ENCODE measurements at places on chromosomes 11 and 22.

DNA sequence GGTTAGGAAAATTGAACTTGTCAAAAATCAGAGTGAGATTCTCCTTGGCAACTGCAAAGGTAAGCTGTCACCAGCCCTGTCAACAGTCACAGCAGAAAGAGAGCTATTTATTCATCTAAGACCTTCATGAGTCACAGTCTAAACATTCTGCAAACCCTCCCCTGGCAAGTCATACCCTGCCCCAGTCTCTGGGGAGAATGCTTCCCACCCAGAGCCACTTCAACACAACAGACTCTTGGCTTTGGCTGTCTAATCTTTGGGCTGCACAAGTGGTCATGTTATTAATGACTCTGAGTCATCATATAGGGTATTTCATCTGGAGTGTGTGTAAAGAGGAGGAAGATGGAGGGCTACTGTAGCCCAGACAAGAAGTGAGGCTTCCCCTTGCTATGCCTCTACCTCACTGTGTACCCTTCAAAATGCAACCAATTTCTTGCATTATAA is 153.4 kb downstream of the CCDC34 start:
- peak; percentile 95 for DNase-seq

GRCh38 chr11:995044-995751 is 41.3 kb downstream of the MUC6 start:
- no peak for DNase-seq

DNA sequence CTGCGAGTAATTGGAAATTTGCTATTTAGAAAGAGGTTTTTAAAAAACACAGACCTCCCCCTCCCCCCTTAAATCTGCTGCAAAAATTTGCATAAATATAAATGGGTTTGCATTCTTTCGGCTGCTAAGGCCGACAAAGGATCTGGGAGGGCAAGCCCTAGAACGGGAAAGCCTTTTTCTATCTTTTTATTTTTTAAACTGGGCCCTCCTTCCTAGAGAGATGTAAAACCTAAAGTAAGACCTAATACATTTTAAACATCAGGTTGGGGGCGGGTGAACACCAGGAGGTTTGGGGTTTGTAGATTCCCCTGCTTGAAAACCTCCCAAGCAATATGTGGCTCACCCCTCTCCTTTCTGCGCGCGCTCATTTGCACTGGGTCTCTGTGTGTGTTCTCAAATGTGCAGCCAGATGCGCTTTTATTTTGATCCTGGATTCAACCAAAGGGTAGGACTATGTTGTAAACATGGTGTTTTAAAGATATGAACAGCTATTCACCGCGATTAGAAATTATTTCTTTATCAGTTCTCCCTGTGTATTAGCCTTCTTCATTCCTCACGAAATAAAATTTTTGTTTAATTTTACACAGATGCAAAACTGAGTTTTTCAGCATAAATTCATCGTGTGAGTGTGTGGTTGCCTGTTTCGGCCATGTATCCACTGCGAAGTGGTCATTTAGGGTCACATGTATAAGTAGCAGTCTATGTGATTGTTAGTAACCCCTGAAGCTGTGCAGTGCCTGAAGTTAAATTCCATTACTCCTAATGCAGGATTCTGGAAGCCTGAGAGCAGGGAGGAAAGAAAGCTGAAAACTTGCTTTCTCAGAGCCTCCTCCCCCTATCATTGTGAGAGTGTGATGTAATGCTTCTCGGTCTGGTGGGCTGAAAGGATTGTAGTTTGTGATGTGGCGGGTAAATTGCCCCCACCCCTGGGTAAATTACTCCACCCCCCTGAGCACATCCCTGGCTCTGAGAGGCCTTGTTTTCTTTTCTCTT is 988 bp downstream of the TNRC6B start:
- peak; percentile 39 for DNase-seq

- no peak for DNase-seq
Measured at GRCh38 chr11:72758304-72758689, 6.1 kb upstream of the ARAP1 start.

GRCh38 chr11:97537407-97538150 is 1147.8 kb downstream of the JRKL start:
- DNase-seq, result no peak

GRCh38 chr11:120168960-120169681 is 31.2 kb upstream of the TRIM29 start:
- no peak for DNase-seq

DNA sequence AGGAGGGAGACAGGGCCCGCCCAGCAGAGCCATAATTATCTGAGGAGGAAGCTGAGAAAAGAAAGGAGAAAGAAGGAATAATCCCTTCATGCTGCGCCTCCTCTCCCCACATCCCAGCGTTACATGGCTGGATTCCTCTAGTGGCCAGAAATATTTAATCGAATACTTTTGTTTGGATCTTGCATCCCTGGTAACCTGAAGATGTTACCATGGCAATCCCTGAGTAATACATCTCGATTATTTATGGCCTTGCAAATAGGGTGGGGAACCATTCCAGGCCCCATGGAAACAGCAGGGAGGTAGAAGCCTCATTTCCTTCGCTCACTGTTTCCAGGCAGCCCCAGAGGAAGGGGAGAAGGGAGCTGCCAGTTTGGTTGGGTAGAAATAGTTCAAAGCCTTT is 357.7 kb downstream of the BUD13 start:
- DNase-seq, result no peak

DNA sequence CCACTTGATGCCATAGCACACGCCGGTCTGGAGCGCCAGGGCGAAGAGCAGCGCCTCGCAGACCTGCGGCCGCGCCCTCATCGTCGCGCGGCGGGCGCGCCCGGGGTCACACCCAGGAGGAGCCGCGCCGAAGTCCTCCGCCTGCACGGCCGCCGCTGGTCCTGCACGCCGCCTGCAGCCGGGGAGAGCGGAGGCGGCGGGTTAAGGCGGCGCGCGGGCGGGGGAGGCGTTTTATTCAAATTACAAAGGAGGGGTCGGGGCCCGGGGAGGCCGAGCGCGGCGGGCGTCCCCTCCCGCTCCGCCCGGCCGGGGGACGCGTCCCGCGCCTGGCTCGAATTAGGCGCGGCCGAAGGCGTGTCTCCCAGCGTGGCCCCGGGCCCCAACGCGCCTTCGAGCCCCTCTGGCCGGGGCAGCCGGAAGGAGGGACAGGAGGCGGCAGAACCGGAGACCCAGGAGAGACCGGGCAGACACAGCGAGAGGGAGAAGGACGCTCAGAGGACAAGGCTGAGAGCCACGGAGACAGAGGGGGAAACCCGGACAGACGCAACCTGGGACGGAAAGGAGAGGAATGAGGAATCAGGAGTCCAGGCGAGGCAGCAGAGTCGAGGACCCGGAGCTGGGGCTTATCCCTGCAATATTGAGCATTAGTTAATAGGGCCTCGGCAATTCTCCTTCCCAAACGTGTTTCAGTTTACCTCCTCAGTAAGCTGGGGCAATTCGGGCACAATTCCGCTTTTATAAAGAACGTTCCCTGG is at the start of gene WNT11:
TSS of gene WNT11 (minus strand) at position 176 of the 755 bp plus-strand sequence. CDS start at position 81, 95 bp downstream.
- no peak for DNase-seq

DNA sequence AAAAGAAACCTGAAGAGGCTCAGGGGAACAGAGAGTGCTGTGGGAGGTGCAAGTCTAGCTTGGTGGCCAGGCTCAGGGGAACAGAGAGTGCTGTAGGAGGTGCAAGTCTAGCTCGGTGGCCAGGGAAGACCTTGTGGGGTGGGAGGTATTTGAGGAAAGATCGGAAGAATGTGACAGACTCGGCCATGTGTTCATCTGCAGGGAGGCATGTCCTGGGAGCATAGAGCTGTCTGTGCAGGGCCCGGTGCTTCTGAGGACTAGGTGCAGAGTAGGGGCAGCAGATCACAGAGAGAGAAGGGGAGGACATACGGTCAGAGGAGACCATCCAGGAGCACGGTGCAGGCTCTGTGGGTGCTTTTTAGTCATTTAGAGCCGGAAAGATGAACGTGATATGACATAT is 10.8 kb downstream of the IFITM10 start:
- DNase-seq, result no peak

DNA sequence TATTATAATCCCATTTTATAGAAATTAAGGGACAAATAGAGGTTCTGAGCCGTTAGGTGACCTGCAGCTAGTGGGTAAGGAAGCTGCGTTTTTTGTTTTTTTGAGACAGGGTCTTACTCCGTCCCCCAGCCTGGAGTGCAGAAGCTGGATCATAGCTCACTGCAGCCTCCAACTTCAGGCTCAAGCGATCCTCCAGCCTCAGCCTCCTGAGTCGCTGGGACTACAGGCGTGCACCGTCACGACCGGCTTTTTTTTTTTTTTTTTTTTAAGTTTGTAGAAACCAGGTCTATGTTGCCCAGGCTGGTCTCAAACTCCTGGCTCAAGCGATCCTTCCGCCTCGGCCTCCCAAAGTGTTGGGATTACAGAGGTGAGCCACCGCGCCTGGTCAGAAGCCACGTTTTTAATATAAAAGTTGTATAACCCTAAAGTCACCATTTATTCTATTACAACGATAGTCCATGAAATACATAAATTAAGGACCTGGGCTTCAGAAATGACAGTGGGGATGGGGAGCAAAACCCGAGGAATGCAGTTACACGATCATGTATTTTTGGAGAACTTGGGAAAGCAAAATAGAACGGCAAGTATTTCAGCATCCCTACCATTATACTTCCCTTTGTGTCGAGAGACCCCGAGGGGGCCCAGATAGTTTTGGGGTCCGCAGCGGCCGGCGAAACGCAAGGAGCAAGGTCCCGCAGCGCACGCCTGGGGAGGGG is 638 bp downstream of the SAAL1 start:
- no peak for DNase-seq
